ENCODE measurements at places on chromosomes 1 and 21.

DNA sequence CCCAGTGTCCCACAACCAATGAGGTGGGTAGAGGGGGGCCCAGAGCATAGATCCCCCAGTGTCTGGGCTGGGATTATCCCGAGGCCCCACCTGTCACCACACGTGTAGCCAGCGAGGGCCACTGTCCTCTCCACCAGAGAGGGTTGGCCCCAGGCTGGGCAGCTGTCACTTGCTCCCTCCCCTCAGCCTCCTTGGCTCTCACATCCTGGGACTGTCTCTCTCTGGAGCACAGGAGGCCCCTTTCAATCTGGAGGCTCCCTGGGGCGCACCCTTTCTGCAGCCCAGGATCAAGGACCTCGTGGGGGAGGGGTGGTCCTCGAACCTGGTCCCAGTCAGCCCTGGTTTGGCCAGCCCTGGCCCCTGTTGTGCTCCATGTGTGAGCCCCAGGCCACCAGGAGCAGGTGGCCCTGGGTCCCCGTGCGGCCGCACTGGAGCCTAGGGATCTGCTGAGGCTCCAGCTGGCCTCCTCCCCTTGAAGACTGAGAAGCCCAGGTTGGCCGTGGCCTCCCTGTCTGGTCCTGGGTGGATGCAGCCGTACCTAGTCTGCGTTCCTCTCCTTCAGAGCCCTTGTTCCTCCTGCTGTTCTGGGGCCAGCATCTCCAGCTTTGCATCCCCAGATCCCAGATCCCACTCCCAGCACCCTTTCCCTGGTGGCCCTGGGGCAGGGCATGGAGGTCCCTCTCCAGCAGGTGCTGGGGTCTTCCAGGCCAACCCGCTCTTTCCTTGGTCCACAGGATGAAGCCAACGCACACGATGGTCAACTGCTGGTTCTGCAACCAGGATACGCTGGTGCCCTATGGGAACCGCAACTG, 6.7 kb downstream of the TMEM201 start:
- no peak for DNase-seq

- DNase-seq = no peak
Measured at GRCh38 chr1:165634154-165634921, 3.3 kb downstream of the MGST3 start.

GRCh38 chr1:21299780-21300395, 9.6 kb upstream of the ECE1 start:
- no peak for DNase-seq

- DNase-seq = no peak
Measured at GRCh38 chr21:41628256-41628655, 120.3 kb upstream of the TMPRSS2 start.

DNA sequence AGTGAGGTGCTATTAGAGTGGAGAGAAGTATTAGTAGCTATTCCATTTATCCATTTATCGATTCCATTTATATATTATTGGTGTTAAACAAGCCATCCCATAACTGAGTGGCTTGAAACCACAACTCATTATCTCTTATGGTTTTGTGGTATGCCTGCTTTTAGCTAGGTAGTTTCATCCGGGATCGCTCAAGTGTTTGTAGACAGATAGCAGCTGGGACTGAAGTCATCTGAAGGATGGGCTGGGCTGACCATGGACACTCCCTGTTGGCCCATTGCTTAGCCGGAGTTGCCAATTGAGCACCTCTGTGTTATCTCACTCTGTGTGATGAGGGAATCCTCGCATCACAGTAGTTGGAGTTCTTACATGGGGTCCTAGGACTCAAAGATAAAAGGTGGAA, 622.5 kb downstream of the PLA2G4A start:
- DNase-seq = no peak

DNA sequence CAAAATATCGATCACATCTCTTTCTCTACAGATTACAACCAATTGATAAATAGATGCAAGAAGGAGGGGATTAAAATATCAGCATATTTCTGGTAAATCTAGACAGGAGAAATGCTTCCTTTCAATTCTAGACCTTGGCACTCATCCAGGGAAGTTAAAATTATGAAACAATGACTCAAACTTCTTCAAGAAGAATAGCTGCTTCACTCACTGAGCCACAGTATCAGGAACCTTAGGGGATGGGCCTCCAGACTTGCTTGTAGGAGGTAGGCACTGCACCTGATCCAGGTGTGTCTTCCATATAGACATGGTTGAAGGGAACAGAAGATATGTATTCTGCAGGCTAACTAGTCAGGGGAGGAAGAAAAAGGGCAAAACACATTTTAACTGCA, 9.8 kb downstream of the SLAMF7 start:
- no peak for DNase-seq

GRCh38 chr1:218642033-218642948, 297.2 kb downstream of the TGFB2 start:
- no peak for DNase-seq

DNA sequence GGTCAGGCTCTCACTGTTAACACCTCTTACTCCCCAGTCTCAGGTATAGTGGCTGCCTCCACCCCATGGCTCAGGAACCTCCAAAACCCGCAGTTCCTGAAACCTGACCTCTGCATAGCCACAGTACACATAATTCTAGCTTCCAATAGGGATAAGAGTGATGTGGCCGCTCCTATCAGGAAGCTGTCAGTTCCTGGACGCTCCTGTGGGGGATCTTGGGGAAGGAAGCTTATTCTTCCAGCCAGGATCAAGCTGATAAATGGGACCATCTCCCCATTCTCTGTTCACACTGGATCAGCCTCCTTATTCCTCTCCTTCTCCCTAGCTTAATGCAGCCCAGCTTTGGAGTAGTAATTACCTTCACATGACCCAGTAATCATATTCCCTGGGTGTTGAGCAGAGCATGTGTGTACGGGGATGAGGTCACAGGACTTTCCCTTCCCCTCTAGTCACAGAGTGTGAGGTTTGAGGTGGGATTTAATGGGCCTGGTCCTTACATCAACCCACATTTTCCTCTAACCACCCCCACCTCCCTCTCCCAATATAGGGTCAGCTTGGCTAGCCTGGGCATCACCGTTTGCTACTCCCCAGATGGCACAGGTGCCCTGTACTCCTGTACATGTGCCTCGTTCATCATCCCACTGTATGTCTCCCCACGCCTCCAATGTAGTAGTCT, 7.0 kb upstream of the POU3F1 start:
- DNase-seq = no peak

GRCh38 chr1:223683586-223684487, 18.3 kb upstream of the CAPN8 start:
- peak; percentile 34 for DNase-seq

DNA sequence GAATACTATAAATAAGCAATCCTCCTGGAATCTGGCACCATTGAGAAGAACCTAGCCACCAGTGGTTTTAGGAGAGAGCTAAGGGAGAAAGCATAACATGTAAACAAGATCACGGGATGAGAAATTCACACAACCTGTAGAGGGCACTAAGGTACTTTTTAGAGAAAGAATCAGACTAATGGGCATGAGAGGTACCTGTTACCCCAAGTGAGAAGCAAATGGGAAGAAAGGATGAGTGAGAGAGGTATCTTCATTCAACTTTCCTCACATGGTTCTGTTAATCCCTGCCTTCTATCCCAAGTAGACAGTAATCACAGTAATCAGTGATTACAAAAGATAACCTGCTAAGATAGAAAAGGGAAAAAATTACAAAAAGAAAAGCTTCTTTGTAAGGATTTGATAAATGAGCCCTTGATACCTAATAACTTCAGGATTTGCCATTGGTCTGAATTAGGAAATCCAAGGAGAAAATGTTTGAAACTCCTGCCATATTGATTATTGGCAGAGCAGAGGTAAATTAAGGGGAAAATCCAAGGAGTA, 251.1 kb upstream of the ADGRL2 start:
- no peak for DNase-seq
